ENCODE measurements at places on chromosomes 1 and 21.

DNA sequence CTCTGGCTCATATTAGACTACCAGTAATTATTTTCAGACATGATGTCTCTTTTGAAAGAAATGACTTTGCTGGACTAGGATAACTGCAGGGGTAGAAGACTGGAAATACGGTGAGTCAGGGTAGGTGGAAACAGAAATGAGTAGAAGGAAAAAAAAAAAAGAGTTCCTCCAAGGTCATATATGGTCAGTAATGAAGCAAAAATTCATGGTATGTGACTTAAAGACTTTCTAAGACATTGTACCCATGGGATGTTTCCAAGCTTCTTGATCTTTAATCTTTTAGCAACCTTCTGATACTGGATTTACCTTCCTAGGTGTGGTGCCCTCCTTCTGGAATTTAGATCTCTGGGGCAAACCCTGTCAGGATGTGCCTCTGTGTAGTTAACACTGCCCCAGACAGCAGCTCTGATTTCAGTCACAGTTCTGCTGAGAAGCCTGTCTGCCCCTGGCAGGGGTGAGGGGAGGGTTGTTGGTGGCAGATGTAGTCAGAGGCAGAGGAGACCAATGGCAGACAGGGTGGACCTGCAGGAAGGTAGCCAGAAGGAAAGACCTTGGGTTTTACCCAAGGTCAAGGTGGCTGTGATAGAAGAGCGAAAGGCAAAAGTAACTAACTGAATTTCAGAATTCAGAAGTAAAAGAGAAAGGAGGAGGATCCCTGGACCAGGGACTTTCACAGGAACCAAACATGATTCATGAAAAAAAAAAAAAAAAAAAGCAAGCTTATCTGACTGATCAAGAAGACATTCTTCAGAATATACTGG, 44.1 kb upstream of the BCL10 start:
- DNase-seq, result no peak

- DNase-seq, result no peak
These were observed 112.5 kb downstream of the USH2A start for GRCh38 chr1:216310776-216311175.

GRCh38 chr1:32431736-32432400, 33.0 kb upstream of the ZBTB8B start:
- DNase-seq, result no peak

DNA sequence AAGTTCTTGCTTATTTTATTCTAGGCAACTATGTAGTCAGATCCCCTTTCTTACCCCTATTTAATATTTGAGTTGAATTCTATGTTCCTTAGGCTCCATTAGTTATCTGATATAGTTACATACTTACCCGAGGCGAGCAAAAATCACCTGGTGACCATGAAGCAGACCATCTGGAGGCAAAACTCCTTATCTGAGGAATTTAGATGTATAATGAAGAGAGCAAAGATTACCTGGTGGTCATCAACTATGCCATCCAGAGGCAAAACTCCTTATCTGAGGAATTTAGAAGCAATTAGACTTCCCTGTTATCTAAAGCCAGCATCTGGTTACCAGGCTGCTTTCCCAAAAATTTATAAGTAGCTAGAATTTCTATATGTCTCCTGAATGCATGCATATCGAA, 129.9 kb downstream of the PATJ start:
- no peak for DNase-seq

DNA sequence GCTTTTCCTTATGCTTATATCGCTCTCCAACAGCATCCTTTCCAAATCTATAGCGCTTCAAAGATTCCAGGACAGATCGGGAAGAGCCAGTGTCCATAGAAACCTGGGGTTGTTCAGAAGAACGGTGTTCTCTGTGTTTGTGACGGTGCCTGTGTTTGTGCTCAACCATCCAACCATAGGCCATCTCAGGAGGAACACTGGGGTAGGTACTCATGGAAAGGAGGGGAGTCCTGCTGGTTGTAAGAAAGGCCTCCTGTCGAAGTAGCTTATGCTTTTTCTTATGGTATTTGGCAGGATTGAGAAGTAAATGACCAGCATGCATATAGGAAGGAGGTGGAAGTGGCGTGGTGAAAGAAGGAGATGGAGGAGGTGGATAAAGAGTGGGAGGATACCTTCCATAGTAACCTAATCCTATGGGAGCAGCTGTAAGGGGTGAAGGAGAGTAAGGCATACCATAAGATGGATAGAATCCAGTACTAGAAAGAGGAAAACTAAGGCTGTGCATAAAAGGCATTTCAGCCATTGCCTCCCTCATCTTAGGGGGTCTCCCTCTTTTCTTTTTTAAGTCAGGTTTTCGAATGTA, 84.2 kb downstream of the ASH1L start:
- DNase-seq, result no peak

DNA sequence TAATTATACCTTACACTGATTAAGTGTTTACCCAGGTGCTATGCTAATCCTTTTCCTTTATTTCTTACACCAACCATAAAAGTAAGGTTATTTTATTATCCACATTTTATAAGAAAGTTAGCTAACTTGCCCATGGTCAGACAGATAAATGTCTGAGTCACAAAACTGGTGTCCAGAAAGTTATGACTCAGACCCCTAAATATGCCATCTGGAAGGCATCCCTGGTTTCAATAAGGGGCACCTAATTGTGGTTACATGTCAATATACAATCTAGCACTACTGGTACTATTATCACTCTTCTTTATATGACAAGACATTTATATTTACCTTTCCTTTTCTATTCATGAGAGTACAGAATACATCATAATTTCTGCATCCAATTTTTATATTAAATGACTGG, 496.5 kb upstream of the ADGRL2 start:
- DNase-seq, result no peak

DNA sequence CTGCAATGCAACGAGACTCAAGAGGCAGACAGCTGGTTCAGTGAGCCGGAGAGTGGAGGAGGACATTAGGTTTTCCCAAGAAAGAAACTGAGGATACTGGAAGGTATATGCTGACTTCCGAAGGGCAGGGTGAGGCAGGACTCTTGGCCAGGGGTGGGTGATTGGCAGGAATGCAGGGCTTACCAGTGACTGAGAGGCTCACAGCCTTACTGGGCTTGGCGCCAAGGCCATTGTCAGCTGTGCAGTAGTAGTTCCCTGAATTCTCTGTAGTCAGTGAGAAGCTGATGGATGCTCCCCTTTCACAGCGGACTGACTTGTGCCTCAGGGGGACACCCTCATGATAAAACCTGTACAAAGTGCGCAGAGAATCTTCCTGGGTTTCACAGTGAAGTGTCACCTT, 9.6 kb downstream of the FCRL5 start:
- DNase-seq, result no peak

- no peak for DNase-seq
These were observed 74.6 kb downstream of the GPR88 start for GRCh38 chr1:100612540-100612939.

GRCh38 chr1:118987468-118988185, 516 bp downstream of the TBX15 start:
- DNase-seq, result no peak

- DNase-seq, result no peak
These were observed 57.6 kb downstream of the ETS2 start for GRCh38 chr21:38863291-38863690.
